ENCODE measurements at places on chromosomes 3 and 15. TPM values are rescaled to one million over a fixed set of nuclear protein-coding genes. Genes with fewer than 3 reads are reported as not detected.

- DNase-seq, result no peak
Observed at GRCh38 chr3:150030841-150031240, 60.1 kb upstream of the PFN2 start.

DNA sequence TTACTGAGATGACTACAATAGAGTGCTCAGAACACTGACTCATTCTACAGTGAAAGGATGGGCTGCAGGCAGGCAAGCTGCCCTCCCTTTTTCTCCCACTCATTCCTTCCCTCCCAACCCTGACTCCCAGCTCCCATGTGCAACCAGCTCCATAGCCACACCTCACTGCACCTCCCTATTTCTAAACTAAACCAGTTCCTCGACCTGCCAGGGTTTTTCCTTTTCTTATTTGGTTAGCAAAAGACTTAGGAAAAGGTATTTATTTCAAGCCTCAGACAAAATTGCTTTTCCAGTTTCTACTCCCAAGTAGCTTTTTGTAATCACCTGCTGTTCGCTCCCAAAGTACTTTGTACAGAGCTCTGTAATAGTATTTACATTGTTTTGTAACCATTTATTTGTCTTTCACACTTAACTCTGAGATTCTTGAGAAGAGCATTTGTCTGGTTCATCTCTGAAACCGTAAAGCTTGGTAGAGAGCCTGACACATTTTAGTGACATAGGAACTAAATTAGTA lies 2.2 kb downstream of the AADAC start:
- no peak for DNase-seq

DNA sequence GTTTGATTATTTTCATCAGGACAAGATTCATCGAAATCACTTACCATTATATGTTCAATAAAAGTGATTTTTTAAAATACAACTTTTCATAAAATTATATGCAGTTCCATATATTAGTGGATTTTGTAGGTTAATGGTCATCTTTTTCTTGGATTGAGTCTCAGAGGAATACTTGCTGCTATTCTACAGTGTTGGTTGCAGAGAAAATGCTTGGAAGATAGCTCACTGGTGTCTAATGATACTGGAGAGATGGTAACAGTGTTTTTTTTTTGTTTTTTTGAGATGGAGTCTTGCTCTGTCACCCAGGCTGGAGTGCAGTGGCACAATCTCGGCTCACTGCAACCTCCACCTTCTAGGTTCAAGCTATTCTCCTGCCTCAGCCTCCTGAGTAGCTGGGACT lies 143.3 kb downstream of the TCF12 start:
- no peak for DNase-seq

DNA sequence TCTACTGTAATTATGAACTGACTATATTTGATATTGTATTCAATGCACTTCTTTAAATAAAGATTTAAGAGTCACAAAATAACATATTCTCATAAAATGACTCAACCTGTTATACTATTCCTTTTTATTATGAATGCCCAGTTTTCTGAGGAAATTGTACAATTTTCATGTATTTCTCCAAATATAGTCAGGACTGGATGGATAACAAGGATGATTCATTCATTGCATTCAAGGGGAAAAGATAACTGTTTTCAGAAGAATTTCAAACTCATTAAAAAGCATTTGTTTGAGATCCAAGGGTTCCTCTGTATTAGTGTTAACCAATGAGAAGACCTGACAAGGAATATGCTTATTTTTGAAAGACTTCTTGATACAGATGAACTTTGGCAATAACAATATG lies 163.7 kb downstream of the MEIS2 start:
- DNase-seq, result no peak

ZNF385D gene
- total RNA-seq, result 9.0 TPM

- no peak for DNase-seq
Observed at GRCh38 chr15:42134617-42135245, 21.7 kb downstream of the PLA2G4F start.

GRCh38 chr15:87653646-87654045 lies 602.9 kb downstream of the NTRK3 start:
- DNase-seq, result no peak

GRCh38 chr15:79853492-79854328 lies 43.1 kb downstream of the MTHFS start:
- DNase-seq, result peak; percentile 64

ABTB1 gene
- 123 TPM for total RNA-seq

- no peak for DNase-seq
Observed at GRCh38 chr15:65338366-65338765, 33.9 kb downstream of the RNU5B-1 start.

GRCh38 chr3:68523330-68523729 lies 409.0 kb downstream of the TAFA4 start:
- DNase-seq, result no peak

CRABP1 gene
- 1.6 TPM for total RNA-seq

- no peak for DNase-seq
Observed at GRCh38 chr3:185724761-185725160, 100.1 kb downstream of the IGF2BP2 start.

DNA sequence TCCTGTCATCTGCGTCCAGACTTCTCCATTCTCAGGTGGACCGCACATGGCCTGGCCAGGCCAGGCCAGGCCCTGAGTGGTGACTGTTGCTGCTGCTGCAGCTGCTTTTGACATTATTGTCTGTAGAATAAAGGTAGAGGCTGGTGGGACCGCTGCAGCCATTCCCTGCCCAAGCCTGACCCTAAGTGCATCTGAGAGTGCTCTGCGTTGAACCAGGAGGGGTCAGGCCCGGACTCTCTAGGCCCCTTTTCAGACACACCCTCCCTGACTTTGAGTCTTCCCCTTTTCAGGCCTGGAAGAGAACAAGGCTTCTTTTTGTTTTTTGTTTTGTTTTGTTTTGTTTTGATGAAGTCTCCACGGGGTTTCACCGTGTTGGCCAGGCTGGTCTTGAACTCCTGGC lies 54.6 kb upstream of the FLNB start:
- no peak for DNase-seq

DNA sequence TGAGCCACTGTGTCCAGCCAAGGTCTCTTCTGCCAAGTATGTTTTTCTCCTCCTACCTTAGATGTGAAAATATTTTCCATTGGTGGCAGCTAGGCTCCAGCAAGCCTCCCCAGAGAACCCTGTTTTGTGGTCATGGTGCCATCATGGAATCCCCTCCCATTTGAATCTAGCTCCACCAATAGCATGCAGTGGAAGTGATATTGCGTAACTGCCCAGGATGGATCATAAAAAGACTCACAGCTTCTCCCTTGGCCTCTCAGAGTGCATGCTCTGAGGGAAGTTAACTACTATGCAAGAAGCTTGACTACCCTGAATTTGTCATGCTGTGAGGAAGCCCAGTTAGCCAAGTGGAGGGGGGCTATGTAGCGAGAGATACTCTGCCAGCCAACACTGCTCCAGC lies 27.5 kb downstream of the CRYGS start:
- no peak for DNase-seq

- no peak for DNase-seq
Observed at GRCh38 chr15:43209059-43209824, 11.6 kb downstream of the EPB42 start.

DNA sequence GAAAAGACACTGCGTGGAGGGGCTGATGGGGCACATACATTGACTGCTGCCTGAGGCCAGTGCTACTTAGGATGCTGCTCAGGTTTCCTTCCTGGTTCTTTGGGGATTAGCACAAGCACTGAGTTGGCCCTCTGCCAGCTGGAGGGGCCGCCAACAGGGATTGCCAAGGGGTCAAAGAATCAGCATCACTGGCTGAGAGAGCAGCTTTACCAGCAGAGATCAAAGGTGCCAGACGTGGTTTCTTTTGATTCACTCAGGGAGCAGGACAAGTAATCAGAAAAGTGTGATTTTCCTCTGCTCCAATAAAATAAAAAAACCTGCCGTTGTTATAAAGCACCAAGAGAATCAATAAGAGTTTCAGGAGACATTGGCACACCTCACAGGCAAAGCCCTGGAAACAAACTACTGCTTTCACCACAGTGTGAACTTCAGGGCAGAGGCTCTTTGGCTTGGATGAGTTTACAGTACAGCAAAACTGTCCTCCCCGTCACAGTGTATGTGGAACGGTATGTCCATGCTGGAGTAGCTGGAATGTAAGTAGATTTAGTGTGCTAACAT lies 45.8 kb upstream of the FSIP1 start:
- peak; percentile 14 for DNase-seq

GRCh38 chr3:112699436-112699978 lies 58.6 kb upstream of the CCDC80 start:
- no peak for DNase-seq

GRCh38 chr15:82298520-82298919 lies 35.9 kb downstream of the SAXO2 start:
- DNase-seq, result no peak

ZBTB38 gene
- 171 TPM for total RNA-seq

DNA sequence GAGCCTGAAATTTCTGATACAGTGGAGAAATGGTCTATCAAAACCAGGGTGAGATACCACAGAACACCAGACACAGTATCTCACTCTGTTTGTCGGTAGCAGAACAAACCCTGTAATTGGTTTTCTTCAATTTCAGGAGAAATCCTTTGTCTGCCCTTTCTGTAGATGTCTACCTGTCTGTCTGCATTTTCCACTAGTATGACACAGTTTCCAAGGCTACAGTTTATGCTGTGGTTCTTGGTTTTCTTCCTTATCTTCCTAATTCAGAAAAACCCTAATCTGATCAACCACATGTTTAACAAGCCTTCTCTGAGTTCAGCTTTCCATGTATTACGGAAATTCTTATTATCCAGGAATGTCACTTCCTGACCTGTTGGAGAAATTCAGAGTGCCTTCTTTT lies 70.8 kb downstream of the SCN11A start:
- no peak for DNase-seq

- no peak for DNase-seq
Observed at GRCh38 chr3:123759871-123760270, 124.3 kb downstream of the MYLK start.

DNA sequence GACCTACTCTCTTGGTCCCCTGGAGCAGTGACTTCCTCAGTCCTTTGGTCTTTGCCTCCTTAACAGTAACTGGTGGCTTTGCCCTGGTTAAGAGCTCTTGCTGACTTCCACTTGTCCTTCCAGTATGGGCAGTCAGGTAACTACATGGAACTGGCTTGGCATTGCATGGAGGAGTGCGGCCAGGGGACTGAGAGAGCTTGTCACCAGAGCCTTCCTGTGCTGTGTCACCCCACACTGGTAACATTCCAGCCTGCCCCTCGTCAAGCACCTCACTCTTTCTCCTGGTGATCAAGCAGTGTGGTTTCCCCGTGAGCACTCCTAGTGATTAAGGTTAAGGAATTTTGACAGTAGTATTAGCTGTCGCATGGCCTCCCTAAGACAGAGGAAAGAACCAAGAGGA lies 19.3 kb upstream of the SNX22 start:
- DNase-seq, result no peak

- no peak for DNase-seq
Observed at GRCh38 chr15:62737551-62737950, 305.0 kb upstream of the TPM1 start.

UACA gene
- 156 TPM for total RNA-seq

DNA sequence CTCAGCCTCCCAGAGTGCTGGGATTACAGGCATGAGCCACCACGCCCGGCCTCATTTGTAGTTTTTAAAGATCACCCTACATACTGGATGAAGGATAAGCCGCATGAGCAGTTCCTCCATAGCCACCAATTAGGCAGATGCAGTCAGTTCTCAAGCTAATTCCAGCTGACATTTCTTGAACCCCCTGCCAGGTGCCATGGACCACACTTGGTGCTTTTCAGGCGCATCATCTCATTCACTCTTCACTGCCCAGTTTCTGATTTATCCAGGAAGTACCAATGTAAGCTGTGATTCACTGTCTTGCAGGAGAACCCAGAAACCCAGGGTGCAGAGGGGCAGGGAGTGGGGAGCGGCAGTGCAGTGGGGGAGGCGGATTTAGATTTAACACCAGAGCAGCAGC lies 56.5 kb upstream of the RASA2 start:
- no peak for DNase-seq

- no peak for DNase-seq
Observed at GRCh38 chr3:46897031-46897430, 19.5 kb downstream of the PTH1R start.

SERPINI2 gene
- not detected for total RNA-seq

- no peak for DNase-seq
Observed at GRCh38 chr3:36679384-36680200, 84.8 kb downstream of the DCLK3 start.

ATP13A5 gene
- total RNA-seq, result not detected

DNA sequence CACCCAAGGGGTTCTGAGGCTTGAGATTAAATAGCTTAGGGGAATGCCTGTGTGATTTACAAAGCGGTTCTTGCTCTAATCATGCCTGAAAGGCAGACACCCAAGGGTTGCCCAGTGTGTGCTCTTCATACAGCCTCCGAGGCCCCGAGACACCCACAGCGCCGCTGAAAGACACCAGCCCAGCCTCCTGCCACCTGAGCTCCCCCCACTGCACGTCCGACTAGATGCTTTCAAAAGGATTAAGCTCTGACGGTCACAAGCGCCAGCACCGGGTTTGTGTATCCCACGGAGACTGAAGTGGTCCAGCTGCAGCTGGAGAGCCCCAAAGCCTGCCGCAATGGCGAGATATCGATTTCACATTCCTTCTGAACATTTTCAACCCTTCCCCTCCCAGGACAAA lies 50.3 kb downstream of the SPATA12 start:
- no peak for DNase-seq

SLC27A2 gene
- total RNA-seq, result 0.21 TPM

DNA sequence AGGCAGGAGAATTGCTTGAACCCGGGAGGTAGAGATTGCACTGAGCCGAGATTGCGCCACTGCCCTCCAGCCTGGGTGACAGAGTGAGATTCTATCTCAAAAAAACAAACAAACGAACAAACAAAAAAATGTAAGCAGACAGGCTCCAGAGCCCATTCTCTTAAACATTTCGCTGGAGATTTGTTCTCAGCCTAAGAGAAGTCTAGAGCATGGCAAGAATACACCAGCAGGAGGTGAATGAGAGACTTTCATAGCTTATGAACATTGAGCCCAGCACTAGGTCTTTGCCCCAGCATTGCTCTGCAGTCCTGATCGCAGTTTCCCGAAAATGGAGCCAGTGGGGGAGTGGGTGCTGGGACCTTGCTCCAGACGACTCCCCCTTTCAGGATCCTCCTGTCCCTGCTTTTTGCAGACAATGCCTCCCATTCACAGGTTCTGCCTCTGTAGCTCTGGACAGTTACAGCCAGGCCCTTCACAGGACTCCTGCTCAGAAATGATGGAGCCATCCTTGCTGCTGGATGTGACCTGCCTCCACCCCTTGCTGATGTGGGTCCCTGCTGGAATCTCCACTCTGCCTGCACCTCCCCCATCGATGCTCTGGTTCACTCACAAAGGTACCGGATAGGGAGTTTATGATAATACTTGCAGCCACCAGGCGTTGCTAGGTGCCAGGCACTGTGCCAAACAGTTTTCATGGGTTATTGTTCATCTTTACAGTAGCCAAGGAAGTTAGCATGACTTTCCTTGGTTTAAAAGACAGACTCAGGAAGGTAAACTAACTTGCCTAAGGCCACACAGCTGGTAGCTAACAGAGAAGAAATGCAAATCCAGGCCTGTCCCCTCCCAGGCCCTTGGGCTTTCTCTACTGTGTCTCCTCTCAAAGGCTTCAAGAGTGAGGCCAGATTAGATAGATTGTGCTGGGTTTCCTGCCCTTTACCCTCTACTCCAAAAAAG lies 329.7 kb upstream of the TLE3 start:
- DNase-seq, result no peak

SNX22 gene
- total RNA-seq, result 1.2 TPM

All from tibial nerve (tissue), 4 donors.